Osteocyte (in vitro differentiated cells): ENCODE measurements at places on chromosomes 13 and 19. TPM values are rescaled to one million over a fixed set of nuclear protein-coding genes. Genes with fewer than 3 reads are reported as not detected.

HPN gene
- total RNA-seq: not detected in 2 replicates

ZNF625 gene
- 9.1 and 11.6 TPM in 2 replicates for total RNA-seq

YJU2 gene
- total RNA-seq: 21.0 and 21.7 TPM in 2 replicates

PRKCG gene
- total RNA-seq: 0.21 and 0.30 TPM in 2 replicates

SPC24 gene
- 11.9 and 13.5 TPM in 2 replicates for total RNA-seq

SLC17A7 gene
- 0.34 and 0.54 TPM in 2 replicates for total RNA-seq

CAMSAP3 gene
- 0.57 and 1.1 TPM in 2 replicates for total RNA-seq

CD79A gene
- not detected in 2 replicates for total RNA-seq

PLK5 gene
- total RNA-seq: 0.54 TPM in 1 of 2 replicates, not detected in the other

CYP2A7 gene
- total RNA-seq: not detected in 2 replicates

GPR42 gene
- not detected in 2 replicates for total RNA-seq

HCST gene
- total RNA-seq: 0.81 and 0.97 TPM in 2 replicates

DOCK6 gene
- 81.7 and 86.9 TPM in 2 replicates for total RNA-seq

ANGPTL8 gene
- not detected in 2 replicates for total RNA-seq

SIGLEC5 gene
- not detected in 2 replicates for total RNA-seq

SEMA6B gene
- total RNA-seq: 5.8 and 6.2 TPM in 2 replicates

ZNF555 gene
- total RNA-seq: 5.9 and 10.6 TPM in 2 replicates

FOXA3 gene
- not detected in 2 replicates for total RNA-seq

ZNF418 gene
- 12.0 and 12.3 TPM in 2 replicates for total RNA-seq
